ENCODE measurements at places on chromosomes 2 and 18.

DNA sequence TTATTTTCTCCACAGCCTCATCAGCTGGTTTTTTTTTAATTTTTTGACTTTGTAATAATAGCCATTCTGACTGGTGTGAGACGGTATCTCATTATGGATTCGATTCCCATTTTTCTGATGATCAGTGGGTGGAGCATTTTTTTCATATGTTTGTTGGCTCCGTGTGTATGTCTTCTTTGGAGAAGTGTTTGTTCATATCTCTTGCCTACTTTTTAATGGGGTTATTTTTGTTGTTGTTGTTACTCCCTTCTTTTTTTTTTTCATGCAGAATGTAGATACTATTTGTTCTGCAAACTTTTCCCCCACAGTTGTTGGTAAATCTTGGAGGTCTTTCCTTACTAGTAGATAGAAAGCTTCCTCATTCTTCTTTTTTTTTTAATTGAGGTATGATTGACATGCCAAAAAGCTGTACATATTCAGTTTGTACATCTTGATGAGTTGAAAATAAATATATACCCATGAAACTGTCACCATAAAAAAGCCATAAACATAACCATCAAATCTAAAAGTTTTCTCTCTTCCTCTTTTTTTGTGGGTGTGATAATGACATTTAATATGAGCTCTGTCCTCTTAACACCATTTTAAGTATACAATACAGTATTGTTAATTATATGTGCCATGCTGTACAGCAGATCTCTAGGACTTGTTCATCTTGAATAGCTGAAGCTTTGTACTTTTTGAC lies 21.8 kb upstream of the NT5DC4 start:
- no peak for DNase-seq

GRCh38 chr2:179440642-179441251 lies 176.1 kb upstream of the SESTD1 start:
- DNase-seq: peak; percentile 16

DNA sequence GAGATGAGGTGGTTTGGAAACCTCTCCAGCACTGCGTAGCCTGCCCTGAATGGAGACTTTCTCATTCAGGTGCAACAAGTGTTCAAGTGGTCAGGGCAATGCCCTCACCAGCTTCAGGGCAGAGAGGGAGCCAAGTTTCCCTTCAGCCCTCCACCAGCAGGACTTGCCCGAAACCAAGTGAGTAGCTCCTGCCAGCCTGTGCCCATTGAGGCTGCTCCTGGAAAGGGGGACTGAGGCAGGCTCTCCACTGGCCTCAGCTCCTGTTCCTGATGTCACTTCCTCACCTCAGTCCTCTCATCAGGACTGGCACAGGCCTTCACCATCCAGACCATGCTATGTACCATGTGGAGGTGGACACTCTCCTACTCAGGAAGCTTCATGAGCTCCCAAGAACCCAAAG lies 94.6 kb downstream of the CELF4 start:
- DNase-seq: no peak

GRCh38 chr2:26503231-26503880 lies 25.4 kb upstream of the OTOF start:
- peak; percentile 56 for DNase-seq

DNA sequence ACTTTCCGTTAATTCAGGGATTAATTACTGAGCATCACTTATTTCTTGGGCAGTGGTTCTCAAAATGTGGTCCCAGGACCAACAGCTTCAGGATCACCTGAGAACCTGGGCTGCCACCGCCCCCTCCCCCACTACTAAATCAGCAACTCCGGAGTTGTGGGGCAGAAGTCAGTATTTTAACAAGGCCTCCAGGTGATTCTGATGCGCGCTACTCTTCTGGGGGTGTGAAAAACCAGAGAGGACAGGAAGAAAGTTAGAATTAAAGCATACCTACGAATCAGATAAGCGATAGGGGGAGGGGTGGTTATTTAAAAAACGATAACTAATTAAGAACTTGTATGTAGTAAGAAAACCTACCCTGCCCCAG lies 319 bp downstream of the ZSCAN30 start:
- DNase-seq: peak; percentile 40

DNA sequence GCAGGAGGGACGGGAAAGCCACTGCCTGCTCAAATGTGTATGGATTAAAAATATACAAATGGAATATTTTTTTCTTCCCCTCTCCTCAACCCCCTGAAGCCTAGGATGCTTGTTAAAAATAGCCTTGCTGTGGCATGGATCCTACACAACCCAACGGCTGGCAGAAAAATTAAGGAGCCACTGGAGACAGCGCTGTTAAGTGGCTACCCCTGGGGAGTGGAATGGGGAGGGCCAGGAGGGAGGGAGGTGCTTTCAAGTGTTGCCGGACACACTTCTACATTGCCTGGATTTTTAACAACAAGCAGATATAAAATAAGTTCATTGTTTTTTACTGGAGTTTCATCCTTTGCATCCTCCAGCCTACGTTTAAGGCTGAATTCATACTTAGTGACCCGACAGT lies 66.6 kb downstream of the ZBTB7C start:
- DNase-seq: peak; percentile 70

DNA sequence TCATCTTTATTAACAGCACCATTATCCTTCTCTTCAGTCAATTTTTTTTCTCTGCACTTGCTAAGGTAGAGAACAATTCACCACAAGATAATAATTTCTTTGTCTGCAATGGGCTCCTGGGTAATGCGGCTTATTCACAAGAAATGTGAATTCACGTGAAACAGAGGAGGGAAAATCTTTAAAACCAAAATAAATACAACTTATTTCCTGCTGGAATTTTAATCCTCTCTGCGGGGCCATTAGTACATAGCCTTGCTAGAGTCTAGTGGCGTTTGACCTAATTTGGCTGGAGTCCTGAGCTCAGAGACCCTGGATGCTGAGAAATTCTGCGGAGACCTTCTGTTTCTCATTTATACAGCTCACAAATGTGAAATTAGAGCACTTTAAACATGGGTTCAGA lies 319.3 kb upstream of the MMADHC start:
- no peak for DNase-seq

GRCh38 chr2:152566728-152567069 lies 150.6 kb downstream of the PRPF40A start:
- no peak for DNase-seq

- no peak for DNase-seq
Observed at GRCh38 chr2:16252251-16252650, 311.9 kb downstream of the MYCN start.

- DNase-seq: no peak
Observed at GRCh38 chr18:80074697-80075096, 34.4 kb upstream of the ADNP2 start.

DNA sequence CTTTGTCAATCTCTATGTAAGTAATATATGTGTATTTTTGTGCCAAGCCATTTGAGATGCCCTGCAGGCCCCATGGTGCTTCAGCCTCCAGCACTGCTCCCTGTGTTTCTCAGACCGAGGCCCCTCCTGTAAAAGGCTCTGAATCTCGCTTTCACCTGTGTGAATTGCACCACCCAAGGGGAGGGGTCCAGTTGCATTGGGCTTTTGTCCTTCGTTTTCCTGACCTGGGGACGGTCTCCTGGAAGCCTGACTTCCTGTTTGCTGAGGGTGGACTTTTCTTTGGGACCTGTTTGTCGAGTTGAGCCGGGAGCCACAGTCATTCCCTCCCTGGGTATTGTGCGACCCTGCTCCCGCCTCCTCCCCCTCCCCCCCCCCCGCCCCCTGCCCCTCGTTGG lies 48.9 kb downstream of the AGAP1 start:
- no peak for DNase-seq

DNA sequence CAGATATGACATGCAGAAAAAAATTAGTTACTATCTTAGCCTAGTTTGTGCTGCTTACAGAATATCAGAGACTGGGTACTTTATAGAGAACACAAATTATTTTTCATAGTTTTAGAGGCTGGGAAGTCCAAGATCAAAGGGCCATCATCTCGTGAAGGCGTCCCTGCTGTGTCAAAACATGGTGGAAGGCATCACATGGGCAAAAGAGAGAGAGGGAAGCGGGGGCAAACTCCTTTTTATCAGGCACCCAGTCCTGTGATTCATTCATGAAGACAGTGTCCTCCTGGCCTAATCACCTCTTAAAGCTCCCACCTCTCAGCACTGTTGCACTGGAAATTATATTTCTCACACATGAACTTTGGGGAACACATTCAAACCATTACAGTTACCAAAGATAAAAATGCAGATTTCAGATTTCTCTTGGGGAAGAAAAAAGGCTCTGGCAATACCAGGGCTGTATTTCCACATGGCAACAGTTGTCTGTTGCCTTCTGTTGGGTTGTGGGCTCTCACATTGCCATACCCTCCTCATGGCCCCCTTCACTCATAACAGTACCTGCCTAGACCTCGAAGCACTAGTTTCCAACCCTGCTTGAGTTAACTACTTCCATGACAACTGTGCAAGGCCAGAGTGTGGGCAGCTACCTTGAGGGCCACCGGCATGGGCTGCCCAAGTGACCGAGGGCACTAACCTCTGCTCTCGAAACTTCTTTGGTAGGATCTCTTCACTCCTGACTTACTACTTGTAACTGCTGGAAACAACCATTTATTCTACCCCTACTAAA lies 2.7 kb upstream of the ACTR3 start:
- DNase-seq: no peak

DNA sequence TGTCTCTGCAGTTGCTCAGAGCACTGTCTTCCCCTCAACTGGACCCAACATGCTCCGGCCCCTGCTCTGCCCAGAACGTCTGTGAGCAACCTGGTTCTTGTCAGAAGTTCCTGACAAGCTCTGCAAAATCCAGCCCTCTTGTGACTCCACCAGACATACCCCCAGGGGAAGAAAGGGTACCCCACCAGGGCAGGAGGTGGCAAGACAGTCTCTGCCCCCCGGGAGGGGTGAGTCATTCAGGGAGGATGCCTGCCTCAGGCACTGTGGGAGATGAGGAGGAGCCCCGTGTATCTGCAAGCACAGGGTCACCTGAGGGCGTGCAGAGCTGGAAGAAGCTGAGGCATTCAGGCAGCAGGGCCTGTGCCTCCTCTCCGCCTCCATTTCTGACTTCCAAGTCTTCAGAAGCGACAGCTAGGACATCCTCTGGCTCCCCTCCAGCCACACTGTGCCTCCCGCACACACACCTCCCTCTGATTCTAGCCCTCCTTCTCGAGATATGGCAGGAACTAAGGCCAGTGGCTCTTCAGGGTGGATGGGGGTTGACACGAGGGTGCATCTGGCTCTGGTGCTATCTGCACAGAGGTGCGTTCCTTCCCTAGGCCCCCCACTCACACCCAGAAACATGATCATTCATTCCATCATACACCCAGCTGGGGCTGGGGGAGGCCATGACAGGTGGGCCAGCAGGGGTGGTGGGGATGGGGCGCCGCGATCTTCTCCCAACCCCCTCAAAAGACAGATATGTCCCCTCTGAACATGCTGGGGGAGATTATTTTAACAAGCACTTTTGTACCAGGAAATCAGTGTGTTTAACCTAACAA lies 222.2 kb downstream of the CYP26B1 start:
- no peak for DNase-seq

DNA sequence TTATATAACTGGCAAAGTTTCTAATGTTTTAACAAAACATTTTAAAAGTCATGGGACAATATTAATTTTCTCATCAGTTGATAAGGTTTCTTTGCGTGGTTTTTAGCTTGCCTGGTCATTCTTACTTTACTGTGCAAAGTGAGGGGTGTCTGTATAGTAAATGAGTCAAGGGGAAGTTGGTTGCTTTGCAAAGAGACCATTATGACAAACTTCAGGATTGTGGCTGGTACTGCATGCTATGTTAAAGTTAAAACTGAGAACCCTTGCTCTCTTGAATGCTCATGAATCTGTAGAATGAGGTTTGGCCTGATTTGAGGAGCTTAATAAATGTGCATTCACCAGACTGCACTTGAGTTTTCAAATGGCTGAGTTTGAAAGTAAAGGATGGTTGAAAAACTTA lies 47.0 kb downstream of the COL4A4 start:
- DNase-seq: no peak

DNA sequence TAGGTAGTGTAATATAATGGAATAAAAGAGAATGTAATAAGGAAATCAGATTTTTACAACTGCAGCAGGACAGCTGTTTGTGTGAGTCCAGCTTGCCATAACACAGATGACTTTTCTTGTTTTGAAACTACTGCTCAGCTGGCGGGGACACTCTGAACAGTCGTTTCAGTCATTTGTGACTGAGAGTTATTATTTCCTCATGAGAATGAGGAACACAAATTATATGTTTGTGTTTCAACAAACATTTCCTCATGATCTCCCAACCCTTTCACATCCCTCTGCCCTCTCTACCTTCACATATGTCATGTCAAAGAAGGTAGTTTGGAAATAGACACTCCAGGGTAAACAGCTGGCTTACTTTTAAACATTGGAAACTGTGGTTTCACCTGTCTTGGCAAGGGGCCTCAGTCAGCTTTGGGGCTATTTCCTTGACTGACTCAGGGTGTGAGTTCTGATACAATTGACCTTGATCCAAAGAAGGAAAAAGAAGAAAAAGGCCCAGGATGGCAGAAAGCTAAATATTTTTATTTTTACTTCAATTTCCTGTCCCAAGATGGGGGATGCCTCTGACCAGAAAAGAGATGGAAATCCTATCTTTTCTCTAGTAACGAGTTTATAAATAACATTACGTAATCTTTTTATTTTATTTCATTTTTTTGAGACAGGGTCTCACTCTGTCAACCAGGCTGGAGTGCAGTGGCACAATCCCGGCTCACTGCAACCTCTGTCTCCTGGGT lies 593 bp downstream of the SP140L start:
- DNase-seq: no peak

DNA sequence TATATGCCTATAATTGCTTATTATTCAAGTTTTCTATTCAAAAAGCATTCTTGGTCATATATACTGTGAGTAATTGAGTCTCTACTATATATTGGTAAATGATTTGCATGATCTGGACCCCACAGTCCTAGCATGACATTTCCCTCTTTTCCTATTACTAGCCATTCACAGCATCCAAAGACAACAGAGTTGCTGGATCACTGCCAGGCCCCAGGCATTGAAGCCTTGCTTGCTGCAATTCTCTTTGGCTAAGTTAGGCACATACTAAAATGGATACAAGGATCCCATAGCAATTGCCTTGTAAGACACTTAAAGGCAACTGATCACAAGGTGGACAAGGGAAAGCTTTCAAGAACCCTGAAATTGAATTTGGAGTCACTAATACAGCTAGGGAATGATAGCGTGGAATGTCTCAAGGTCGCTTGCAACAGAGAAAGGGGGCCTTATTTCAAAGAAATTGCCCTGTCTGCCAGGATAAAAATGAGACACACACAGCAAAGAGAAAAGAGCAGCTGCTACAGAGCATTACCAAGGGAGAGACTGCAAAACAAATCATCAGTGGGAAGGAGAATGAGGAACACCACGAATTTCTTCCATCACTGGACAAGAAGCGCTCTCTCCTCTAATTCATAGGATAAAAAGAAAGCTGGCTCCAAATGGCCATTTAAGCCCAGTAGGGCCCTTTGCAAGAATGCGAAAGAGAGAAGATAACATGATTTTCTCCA lies 77.1 kb upstream of the EPHA4 start:
- DNase-seq: peak; percentile 76

- DNase-seq: no peak
Observed at GRCh38 chr2:21466341-21466927, 342.7 kb downstream of the TDRD15 start.
